ENCODE measurements at places on chromosomes 16 and 17. TPM values are rescaled to one million over a fixed set of nuclear protein-coding genes. Genes with fewer than 3 reads are reported as not detected.

TBX6 gene
- polyA plus RNA-seq, result 0.62 TPM

- DNase-seq, result no peak
Observed at GRCh38 chr17:78818932-78819331, 21.7 kb downstream of the USP36 start.

PTX4 gene
- polyA plus RNA-seq, result not detected

VMO1 gene
- 2.5 TPM for polyA plus RNA-seq

- DNase-seq, result no peak
Observed at GRCh38 chr16:9384141-9384540, 292.7 kb downstream of the HAPSTR1 start.

DNA sequence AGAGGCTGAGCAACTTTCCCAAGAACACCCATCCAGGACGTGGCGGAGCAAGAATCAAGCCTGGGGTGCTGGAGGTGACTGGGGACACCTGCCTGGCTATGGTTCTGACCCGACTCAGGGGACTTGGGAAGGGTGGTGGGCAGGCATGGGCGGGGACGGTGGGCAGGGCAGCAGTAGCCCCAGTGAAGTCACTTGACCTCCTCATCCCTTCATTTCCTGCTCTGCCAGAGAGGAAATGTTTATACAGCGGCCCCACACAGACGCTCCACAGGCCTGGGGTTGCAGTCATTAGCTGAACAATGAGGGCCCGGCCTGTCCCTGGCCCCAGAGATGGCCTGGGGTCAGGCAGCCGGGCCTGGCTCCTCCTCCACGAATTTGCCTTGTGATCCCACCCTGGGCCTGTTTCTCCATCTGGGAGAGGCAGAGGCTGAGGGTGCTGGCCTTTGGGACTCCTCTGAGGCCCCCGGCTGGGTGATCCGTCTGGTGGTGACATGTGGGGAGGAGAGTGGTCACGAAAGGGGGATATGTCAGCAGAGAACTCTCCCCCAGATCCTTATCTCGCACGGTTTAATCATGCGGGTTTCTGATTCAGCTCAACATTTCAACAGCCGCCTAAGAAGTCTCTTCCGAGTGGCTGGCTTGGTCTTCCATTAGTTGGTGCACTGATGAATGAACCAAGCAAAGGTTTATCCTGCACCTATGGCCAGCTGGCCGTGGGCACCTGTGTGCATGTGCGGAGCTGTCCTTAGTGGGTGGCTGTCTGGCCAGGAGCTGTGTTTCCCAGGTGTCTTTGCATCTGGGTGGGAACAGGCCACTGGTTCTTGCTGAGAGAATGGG lies 175.9 kb downstream of the IRF8 start:
- DNase-seq, result peak; percentile 52

CA7 gene
- polyA plus RNA-seq, result not detected

DNA sequence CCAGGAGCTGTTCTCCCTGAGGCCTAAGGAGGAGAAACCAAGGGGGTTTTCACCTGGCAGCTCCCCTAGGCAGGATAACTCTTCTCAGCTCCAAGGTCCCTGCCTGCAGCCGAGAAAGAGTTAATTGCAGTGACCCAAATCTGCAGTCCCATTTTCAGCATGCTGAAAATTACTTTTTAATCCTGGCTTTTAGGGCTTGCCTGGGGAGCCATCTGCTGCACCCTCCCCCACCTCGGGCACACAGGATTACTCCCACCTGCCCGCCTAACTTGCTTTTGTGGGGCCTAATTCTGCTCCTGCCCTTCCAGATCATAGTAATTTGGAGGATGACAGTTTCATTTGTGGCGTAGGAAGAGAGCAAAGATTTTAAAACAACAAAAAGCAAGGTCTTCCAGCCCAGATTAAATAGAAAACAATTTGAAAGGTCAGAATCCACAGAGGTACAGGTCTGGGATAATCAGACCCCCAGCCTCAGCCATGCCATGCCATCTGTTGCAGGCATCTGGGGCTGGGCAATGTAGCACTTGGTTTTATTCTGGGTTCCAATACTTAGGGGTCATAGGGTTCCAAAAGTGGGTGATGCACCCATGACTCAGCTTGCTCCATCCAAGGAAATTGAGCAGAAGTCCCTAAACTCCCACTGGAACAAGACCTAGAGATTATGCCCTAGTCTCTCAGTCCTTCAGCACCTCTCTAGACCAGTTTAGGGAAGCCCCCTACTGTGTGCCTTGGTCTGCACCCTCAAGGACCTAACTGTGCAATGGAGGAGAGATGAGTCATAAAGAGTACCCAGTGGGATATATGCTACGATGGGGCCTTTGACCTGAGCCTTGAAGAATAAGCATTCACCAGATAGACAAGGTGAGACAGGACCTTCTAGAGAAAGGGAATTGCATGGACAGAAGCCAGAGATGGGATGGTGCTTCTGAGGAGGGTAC lies 64.5 kb upstream of the NLK start:
- DNase-seq, result no peak

KRT33A gene
- polyA plus RNA-seq, result not detected

DNA sequence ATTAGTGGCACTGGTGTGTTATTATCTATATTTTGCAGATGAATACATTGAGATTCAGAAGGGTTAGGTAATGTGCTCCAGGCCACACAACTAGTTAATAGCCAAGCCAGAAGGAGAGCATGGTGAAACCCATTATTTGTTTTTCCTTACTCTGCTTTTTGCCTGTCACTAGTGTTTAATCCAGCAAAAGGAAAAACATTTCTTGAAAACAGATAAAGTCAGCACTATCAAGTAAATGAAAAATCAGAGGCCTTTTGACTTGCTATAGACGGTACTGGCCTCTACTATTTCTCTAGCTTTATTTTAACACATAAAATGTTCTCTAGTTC lies 4.8 kb downstream of the PITPNC1 start:
- DNase-seq, result no peak

HSD17B2 gene
- 1.8 TPM for polyA plus RNA-seq

GRCh38 chr17:66900126-66901010 lies 64.1 kb upstream of the CACNG4 start:
- peak; percentile 65 for DNase-seq

DNA sequence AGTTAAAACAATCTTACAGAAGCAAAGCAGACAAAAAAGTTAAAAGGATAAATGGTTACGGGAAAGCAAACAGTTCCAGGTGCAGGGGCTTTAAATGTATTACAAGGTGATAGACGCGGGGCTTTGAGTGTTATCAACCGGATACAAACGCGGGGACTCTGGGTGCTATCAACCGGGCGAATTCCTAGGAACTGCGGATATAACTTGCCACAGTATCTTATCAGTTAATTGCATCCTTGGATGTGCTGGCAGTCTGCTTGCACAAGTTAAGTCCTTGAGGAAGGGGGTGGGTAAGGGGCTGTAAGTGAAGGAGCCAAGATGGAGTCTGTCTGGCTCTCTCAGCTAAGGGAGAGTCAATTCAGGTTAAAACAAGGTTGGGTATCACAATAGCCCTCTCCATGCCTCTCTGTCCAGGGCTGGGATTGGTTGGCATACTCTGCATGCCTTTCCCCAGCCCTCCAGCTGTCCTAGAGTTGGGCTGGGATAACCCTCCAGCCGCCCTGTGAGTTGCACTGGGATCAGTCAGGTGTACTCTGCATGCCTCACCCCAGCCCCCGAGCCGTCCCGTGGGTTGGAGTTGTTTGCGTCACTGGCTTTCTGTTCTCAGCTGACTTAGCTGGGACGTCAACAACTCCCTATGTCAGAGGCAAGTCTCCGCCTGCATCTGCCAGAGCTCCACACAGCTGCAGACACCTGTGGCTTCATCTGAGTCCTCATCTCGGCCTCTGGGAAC lies 40.9 kb downstream of the TMEM235 start:
- peak; percentile 90 for DNase-seq

DNA sequence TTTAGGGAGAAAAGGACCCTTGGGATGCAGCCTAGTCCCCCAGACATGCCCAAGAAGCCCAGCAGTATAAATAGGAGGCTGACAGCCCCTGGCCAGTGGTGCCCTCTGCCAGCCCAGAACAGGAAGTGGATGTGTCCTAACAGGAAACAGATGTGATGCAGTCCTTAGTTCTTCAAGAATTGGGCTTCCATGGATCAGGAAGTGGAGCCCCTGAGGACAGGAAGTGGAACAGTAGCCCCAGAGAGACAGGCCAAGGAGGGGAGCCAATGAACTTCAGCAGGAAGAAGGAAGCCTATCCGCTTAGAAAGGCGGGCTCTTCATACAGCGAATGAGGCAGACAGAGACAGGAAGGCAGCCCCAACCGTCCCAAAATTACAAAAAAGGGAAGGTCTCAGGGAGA lies 7.2 kb downstream of the CTF1 start:
- no peak for DNase-seq

TMEM114 gene
- polyA plus RNA-seq, result not detected

GRCh38 chr17:71063559-71063958 lies 894.2 kb downstream of the KCNJ2 start:
- no peak for DNase-seq

DNA sequence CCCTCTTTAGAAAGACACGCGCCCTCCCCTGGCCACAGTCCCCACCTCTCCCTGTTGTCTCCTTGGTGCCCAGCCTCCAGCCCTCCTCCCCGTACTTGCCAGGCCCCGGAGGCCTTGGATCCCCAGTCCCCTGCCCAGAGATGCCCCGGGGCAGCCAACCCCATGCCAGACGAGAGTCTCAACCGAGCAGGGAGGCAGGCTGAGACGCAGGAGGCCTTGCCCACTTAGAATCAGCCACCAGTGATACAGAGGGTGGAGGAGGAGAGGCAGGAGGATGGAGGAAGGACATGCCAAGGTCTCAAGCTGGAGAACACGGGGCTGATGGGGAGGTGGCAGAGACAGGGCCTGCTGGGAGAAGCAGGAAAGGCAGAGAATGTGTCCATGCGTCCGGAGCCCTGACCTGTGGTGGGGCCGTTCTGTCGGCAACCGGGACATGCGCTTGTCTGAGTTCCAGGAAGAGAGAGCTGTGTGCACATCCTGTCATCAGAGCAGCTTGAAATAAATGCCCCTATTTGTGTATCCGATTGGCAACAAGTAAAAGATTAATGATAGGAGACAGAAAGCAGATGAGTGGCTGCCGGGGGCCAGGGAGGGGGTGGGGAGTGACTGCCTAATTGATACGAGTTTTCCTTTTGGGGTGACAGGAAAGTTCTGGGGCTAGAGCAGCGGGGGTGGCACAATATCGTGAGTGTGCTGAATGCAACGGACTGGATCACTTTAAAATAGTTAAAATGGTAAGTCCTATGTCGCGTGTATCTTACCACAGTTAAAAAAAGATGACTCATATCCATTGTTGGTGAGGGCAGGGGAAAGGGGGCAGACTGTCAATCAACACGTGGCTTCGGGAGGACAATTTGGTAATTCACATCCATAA lies 44.7 kb upstream of the MEAK7 start:
- DNase-seq, result no peak

GRCh38 chr17:7750321-7750821 lies 32.8 kb downstream of the DNAH2 start:
- DNase-seq, result no peak

DNA sequence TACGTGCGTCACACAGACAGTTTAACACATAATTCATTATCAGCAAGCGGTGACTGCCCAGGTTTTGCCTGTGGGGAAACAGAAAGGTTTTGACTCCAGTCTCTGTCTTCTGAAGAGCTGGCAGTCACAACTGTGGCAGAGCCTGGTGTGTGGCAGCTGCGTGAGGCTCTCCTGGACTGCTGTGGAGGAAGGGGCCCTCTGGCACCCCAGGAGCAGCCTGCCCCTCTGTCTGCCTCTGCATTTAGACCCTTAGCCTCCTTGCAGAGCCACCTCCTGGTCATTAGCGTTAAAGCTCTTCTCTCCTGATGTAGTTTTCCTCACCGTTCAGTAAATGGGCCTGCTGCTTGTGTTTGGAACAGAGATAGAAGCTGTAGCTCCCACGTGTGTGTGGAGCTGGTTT lies 10.9 kb downstream of the RAB40C start:
- DNase-seq, result no peak

ST6GALNAC1 gene
- polyA plus RNA-seq, result not detected

All from kidney (tissue), 22 donors.